ENCODE measurements at places on chromosomes 7 and 10.

GRCh38 chr10:15189133-15189885 is 20.8 kb upstream of the NMT2 start:
- no peak for DNase-seq

DNA sequence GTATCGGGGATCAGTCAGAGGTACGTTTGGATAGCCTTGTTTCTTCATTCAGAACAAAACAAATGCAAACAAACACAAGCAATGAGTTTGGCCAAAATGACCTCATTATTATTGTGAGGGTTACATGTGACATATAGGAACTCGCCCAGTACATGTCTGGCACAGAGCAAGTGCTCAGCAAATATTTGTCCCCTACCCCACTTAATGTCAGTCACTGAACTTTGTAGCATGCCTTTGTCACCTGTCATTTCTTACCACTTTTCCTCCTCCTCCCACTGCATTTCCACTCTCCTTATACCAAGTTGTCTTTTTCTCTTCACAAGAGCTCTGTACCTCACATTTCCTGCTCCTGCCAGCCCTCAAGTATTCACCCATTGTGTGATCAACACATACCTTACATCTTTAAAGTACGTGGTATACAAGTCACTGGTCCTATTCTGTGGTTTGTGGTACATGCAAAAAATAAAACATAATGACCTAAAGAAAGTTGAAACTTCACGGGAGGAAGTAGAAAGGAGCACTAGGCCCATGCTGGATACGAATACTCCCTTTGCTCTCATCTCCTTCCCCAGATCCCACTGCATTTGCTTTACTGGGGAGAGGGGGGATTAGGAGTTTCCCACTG is 236.0 kb downstream of the INHBA start:
- no peak for DNase-seq

GRCh38 chr7:133794479-133794878 is 332.7 kb upstream of the LRGUK start:
- no peak for DNase-seq

DNA sequence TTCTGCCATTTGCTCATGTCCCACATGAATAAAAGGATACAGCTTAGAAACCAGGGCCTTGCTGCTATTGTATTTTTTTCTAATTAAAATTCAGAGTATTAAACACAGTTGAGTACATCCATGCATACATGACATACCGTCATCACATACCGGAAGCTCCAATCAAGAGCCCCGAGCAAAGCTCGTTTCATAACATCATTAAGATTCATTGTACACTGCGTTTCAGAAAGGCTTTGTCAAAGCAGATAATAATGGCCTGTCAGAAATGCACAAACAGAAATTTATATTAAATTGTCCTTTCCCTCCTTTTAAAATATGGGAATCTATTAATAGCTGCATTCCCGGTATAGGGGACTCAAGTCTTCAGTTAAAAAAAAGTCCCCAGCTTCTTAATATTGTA is 103.4 kb downstream of the PRTFDC1 start:
- no peak for DNase-seq

Data from activated CD4-positive, alpha-beta T cell treated with anti-CD3 and anti-CD28 coated beads for 24 hours (primary cell).